ENCODE measurements at places on chromosomes 5 and 9.

GRCh38 chr9:84137968-84138367 is 157.4 kb downstream of the RMI1 start:
- no peak for DNase-seq

GRCh38 chr5:7317751-7318150 is 78.2 kb upstream of the ADCY2 start:
- DNase-seq: no peak

DNA sequence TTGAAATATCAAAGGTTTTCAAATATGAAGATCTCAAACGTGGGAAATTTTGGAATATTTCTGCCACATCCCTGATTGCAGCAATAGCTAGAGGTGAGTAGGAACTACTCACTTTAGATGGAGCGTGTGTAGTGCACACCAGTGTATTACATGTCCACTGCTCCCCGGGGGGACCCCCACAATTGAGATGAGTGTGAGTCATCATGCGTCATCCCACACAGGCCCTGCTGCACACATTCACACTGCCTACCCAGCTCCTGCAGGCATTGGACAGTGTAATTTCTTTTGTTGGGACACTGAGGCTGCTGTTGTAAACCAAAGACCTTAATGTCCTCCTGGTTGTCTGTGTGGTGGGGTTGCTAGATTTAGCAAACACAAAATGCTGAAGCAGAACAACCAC is 280.0 kb downstream of the GAS1 start:
- DNase-seq: no peak

- no peak for DNase-seq
Measured at GRCh38 chr5:179164331-179165311, 104.4 kb downstream of the ZNF354C start.

- DNase-seq: no peak
Measured at GRCh38 chr9:137057545-137057944, 3.7 kb upstream of the ENTPD2 start.

DNA sequence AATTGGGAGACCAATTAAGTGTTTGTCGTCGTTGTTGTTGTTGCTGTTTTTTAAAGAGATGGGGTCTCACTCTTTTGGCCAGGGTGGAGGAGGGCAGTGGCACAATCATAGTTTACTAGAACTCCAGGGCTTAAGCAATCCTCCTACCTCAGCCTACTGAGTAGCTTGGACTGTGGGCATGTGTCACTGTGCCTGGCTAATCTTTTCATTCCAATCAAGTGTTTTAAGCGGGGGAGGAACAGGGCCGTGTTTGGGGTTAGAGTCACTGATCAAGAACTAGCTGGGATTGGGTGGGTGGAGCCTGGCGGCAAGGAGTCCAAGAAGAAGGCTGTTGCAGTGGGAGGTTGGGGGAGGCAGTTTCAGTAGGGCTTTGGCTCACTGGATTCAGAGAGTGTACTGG is 13.8 kb downstream of the SNX30 start:
- no peak for DNase-seq

DNA sequence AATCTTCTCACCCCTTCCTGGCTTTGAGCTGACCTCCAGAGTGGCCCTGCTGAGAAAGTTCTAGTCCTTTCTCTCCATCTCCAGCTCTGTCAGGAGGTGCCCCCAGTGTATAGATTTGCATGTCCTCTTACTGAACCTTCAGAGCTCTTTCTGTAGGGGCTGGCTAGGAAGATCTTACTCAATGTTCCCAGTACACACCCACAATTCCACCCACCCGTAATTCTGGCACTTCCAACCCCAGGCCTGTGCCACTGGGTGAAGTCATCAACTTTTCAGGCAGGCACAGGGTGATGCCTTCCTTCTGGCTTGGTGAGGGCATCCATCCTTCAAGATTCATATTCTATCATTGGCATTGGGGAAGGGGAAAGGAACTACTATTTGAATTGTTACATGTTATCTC is 75.9 kb downstream of the ACER2 start:
- DNase-seq: no peak

GRCh38 chr9:85884256-85884655 is 56.7 kb upstream of the NAA35 start:
- no peak for DNase-seq

GRCh38 chr5:29796013-29796412 is 1397.5 kb upstream of the CDH6 start:
- DNase-seq: no peak

DNA sequence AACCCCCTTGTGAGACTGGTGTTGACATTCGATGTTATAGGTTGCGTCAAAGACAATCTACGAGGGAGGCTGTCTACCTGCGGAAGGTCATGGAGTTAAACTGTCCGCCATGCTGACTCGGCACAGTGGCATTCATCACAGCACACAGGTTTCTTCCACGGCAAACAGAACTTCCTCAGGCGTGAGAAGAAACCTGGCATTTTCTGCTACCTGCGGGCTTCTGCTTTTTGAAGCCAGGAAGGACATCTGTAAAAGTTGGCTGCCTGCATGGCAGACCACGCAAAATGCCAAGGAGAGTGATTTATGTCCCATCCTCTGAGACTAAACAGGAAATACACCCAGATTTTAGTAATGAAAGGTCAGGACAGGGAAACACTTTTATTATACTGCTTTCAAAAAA is 809.8 kb upstream of the NUDT12 start:
- no peak for DNase-seq

- no peak for DNase-seq
Measured at GRCh38 chr5:9523090-9523823, 22.6 kb downstream of the SEMA5A start.

DNA sequence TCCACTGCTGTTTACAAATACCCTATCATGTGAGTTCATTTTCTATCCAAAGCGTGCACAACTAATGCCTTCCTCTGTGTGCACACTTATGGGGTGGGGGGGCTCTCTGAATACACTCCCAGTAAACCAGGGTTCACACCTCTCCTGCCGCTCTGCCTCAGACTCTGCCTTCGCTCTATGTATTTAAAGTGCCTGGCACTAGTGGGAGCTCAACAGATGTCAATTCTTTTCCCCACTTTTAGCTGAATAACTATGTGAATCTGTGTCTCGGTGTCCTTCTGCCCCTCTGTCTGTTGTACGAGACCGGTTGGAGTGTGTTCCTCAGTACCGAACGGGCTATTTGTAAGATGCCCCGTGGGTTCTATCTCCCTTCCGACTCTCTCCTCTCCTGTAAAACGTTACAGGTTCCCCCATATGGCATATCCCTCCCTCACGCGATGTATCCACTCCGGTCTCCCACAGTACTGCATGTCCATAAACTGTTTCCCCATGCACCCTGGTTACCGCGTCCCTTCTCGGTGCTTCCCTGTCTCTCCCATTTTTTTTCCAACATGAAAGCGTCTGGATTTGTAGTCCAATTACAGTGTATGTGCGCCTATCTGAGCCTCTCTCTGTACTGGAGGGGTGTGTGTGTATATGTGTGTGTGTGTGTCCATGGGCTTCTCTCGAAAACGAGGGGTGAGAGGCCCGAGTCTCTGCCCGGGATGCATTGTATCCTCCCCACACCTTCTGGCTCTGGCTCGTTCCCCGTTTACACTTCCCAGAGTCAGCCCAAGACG is 1.6 kb downstream of the ELL2 start:
- no peak for DNase-seq

GRCh38 chr5:39379693-39380092 is 15.4 kb upstream of the C9 start:
- DNase-seq: no peak

DNA sequence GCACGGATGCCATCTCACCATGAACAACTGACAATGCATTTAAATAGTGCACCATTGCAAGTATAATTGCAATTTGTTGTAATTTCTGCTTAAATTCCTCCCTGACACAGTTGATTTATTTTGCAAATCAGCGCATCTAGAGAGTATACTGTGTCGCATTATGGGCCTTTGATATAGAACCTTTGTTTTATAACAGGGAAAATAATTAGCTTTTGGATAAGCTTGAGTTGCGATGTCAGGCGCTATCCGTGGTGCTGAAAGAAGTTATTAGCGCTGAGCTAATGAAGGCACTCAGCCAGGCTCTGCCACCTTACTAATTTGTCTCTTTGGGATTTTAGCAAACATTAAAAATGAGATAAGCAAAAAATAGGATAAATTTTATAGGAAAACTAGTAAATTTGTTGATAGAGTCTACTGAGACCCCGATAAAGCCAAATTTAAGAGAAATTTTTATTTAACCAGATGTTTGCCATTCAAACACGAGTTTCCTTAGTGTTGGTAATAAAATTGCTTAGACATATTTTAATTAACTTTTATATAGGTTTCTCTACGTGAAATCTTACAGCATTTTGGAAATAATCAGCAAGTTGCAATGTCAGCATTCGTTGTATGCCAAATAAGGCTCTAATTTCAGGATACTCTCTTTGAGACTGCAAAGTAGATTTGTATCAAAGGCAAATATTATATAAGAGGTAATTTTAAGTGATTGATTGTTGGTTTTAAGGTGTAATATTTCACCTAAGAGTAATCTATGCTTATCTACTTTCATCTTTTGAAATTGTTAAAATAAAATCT is 355.5 kb downstream of the TLR4 start:
- DNase-seq: no peak

GRCh38 chr9:114507726-114508125 is 2.5 kb upstream of the WHRN start:
- DNase-seq: peak; percentile 25

DNA sequence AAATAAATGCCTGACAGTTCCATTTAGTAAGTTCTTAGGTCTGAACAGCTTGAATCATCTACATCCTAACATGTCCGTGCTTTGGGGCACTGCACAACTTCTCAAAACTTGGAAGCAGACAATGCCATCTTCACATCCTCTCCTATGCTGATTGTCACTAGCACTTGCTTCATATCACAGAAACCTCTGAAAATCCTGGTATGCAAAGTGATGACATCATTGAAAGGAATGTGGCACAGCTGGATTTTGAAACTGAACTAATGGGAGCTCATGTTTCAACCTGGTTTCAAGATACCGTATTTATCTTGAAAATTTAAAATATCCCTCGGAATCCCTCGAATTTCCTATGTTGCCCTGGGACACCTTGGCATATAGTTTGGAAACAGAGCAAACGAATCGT is 490.2 kb upstream of the DAP start:
- no peak for DNase-seq

DNA sequence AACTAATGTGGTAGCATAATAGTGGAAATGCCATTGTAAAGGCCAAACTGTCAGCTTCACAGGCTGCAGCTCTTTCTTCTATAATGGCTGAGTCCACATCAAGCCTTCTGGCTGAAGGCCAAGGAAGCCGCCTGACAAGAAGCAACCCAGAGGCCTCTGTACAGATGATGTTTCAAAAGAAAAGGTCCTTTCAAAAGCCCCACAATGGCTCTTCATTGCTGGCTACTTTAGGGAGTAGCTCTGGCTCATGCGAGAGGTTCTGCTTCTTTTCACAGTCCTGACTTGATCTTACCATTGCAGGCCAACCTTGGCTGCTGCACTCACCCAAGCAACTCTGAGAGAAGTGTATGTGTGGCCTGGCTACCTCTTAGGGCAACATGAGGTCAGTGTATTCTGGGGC is 54.5 kb upstream of the EQTN start:
- DNase-seq: no peak

- peak; percentile 57 for DNase-seq
Measured at GRCh38 chr9:121369595-121370265, at the start of gene STOM. Gene STOM (minus strand): TSS chr9:121370250. CDS start chr9:121370187, 63 bp downstream.

GRCh38 chr9:3868012-3868411 is 342.2 kb upstream of the RFX3 start:
- DNase-seq: no peak

DNA sequence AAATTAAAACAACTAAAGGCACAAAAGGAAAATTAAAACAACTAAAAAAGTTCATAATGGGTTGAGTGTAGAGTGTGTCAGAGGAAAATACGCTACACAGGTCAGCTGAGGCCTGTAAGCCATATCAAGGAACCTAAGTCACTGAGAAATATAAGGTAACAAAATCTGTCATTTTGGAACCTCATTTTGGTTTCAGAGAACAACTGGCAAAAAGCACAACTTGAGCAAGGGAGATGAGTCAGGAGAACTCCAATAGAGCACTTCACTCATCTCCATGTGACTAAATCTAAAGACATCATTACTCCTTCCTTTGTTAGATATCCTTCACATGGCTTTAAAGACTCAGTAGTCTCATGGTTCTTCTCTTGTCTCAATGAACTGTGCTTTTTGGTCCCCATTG is 269.4 kb upstream of the POU5F2 start:
- DNase-seq: no peak

GRCh38 chr9:111937781-111938426 is 41.3 kb downstream of the UGCG start:
- peak; percentile 17 for DNase-seq

- DNase-seq: no peak
Measured at GRCh38 chr5:14597080-14597479, 15.5 kb downstream of the OTULINL start.

DNA sequence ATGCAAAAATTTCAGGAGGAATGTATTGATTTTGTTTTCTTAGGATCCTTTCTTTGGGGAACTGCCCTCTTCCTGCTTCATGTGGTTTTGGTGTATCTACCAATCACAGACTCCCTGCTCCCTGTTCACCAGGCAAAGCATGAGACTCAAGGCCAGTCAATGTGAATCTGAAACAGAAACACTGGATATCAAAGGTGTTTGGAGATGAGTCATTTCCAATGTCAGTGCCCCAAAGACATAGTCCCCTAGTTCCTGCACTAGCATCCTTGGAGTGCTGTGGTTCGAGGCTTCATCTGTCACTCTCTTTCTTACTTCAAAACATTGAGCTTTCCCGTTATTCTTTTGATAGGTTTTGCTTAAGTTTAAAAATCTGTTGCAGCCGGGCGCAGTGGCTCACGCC is 8.1 kb downstream of the PPP3R2 start:
- DNase-seq: no peak

GRCh38 chr5:172768573-172769341 is 2.2 kb downstream of the DUSP1 start:
- peak; percentile 24 for DNase-seq

DNA sequence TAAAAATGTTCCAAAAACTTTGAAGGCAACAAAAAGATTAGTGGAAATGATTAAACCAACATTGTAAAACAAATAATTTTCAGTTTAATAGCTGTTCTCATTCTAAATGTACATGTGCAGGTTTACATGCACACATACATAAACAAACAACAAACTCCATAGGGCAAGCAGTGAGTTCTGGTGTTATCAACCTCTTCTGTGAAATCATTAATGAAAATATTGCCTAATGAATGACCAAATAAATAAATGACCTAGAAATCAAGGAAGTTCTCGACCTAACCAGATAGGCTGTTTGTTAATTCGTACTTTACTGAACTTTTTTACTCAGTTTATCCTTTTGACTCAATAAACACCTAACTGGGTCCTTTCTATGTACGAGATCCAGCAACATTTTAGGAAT is 165.5 kb upstream of the RORB start:
- DNase-seq: no peak

GRCh38 chr9:95907794-95908193 is 32.3 kb downstream of the ERCC6L2 start:
- no peak for DNase-seq

- no peak for DNase-seq
Measured at GRCh38 chr5:168477060-168477459, 9.2 kb upstream of the RARS1 start.

DNA sequence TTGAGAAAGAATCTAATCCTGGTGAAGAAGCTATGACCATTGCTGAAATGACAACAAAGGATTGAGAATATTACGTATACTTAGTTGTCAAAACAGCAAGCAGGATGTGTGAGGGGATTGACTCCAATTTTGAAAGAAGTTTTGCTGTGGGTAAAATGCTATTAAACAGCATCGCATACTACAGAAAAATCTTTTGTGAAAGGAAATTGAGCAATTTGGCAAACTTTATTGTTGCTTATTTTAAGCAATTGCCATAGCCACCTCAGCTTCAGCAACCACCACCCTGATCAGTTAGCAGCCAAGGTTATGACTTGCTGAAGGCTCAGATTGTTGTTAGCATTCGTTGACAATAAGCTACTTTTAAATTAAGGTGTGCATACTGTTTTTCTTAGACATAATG is 22.5 kb upstream of the ARL14EPL start:
- DNase-seq: no peak
